ENCODE measurements at places on chromosomes 5 and 9. TPM values are rescaled to one million over a fixed set of nuclear protein-coding genes. Genes with fewer than 3 reads are reported as not detected.

IRGM gene
- total RNA-seq = 2.6 TPM

CTSV gene
- total RNA-seq = 1.2 TPM

DNA sequence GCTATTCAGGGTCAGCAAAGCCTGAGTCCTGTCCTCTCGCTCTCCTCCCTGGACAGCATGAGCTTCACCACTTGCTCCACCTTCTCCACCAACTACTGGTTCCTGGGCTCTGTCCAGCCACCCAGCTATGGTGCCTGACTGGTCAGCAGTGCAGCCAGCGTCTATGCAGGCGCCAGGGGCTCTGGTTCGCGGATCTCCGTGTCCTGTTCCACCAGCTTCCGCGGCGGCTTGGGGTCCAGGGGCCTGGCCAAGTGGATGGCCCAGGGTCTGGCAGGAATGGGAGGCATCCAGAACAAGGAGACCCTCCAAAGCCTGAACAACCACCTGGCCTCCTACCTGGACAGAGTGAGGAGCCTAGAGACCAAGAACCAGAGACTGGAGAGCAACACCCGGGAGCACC is 8.6 kb downstream of the NIPBL start:
- DNase-seq = no peak

DNA sequence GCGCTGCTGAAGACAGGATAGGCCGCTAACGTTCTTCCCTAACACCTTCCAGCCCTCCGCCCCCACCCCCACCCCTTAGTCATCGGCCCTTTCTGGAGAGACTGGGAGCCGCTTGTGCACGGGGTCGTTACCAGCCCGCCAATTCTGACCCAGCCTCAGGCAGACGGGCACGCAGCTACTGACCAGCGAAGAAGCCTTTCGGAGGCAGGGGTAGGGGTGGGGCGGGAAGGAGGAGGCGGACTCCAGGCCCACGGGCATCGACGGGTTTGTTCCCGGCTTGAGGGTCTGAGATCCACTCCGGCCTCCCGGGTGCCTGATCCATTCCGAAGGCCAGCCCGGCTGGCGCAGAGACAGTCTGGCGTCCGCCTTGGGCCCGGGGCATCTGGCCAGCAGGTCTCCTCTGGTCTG is 729 bp upstream of the HAND1 start:
- no peak for DNase-seq

GRCh38 chr5:175133185-175133584 is 310.8 kb downstream of the DRD1 start:
- no peak for DNase-seq

DNA sequence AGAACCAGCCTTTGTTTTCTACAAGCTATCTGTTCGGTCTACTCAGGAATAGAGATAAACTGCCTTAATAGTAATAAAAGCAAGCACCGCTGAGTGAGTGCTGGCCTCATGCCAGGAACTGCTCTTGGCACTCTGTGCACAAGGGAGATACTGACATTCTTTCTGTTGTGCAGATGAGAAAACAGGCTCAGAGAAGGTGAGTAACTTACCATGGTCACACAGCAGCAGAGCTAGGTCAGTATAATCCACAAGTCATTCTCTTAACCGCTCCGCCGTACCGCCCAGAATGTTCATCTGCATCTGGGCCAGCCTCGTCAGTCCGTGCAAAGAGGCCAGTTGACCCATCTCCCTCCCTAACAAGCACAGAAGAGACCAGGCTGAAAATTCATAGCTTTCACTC is 27.4 kb downstream of the QRFP start:
- no peak for DNase-seq

DNA sequence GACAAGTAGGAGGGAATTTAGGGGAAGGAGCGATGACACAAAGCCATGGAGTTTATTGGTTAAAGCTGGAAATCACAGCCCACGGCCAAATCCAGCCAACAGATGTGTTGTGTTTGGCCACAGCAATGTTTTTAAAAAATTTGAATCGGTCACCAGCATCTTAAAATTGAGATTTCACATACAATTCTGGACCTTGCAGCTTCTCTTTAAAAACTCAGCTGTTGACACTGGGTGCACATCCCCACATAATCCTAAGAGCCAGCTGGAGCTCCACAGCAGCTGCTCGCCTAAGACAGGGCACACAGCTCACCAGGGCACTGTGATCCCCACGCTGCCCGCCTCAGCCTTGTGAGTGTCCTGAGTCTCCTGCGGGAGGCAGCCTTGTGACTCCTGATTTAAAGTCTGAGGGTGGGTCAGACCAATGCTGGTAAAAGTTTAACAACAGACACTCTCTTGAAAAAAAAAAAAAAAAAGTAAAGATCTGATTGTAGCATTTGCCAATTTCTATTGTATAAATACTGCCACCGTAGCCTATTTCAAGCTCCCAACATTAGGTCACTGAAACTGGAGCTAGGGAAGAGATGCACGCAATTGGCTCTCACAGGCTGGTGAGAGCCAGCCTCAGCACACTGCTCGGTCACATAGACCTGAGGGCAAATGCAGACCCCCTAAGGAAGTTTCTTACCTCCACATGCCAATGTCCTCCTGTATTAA is 124.8 kb downstream of the HSD17B3 start:
- no peak for DNase-seq

WNT8A gene
- total RNA-seq = not detected

- no peak for DNase-seq
Observed at GRCh38 chr9:16412740-16413139, 457.7 kb downstream of the BNC2 start.

DNA sequence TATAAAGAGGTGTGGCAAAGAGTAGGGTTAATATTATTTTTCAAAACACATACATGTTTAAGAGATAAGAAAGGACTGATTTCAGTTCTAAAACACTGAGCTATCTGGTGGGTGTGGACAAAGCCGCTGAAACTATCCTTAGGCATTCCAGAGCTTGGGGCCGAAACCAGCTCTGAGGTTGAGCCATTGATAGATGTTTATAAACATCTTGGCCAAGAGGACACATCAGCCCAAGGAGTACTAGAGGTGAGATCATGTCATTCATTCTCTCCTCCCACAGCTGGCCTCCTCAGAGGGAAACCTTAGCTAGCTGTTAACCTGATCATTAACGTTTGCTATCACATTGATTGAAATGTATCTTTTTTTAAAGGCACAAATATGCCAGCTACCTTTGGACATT is 89.9 kb downstream of the NLN start:
- DNase-seq = no peak

LCP2 gene
- total RNA-seq = 115 TPM

GFI1B gene
- not detected for total RNA-seq

DNA sequence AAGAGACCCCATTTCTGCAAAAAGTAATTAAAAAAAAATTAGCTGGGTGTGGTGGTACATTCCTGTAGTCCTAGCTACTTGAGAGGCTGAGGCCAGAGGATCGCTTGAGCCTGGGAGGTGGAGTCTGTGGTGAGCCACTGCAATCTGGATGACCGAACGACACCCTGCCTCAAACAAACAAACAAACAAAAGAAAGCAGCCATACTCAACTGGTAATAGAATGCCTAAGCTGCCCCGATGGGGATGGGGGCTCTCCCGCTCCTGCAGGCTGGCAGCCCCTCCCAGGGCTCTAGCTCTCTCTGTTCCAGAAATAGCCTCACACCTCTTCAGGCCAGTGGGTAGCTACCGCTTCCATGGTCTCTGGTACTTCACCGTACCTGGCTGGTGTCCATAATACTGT is 241.8 kb downstream of the FANCC start:
- no peak for DNase-seq

SLC4A9 gene
- 0.07 TPM for total RNA-seq

ALDH7A1 gene
- 10.3 TPM for total RNA-seq

DBH gene
- total RNA-seq = not detected

- no peak for DNase-seq
Observed at GRCh38 chr5:140671472-140672125, 1.8 kb downstream of the DND1 start.

DNA sequence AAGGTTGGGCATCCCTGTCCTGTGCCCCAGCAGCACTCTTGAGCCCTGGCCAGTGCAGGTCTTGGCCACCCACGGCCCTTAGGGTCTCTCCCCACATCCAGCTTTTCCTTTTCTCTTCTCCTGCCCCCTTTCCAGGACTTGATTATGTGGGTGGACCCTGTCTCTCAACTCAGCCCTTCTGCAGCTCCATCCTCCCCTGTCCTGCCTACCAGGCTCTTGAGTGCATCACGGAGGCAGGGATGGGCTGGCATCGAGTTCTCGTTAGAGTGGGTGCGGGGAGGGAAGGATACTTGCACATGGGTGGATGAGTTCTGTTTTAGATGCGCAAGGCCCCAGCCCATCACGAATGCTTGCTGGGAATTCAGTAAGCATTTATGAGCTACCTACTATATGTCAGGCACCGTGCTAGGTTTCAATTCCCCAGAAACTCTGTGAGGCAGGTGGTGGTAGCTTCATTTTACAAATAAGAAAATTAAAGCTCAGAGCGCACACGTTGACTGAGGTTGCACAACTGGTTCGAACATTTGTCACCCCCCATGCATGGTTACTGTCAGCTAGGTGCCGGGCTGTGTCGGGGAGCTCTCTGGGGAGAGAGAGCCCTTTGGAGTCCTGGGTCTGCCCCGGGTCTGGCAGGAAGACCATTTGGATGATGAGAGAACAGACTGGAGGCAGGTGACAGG is 144.6 kb upstream of the PITX1 start:
- no peak for DNase-seq

DNA sequence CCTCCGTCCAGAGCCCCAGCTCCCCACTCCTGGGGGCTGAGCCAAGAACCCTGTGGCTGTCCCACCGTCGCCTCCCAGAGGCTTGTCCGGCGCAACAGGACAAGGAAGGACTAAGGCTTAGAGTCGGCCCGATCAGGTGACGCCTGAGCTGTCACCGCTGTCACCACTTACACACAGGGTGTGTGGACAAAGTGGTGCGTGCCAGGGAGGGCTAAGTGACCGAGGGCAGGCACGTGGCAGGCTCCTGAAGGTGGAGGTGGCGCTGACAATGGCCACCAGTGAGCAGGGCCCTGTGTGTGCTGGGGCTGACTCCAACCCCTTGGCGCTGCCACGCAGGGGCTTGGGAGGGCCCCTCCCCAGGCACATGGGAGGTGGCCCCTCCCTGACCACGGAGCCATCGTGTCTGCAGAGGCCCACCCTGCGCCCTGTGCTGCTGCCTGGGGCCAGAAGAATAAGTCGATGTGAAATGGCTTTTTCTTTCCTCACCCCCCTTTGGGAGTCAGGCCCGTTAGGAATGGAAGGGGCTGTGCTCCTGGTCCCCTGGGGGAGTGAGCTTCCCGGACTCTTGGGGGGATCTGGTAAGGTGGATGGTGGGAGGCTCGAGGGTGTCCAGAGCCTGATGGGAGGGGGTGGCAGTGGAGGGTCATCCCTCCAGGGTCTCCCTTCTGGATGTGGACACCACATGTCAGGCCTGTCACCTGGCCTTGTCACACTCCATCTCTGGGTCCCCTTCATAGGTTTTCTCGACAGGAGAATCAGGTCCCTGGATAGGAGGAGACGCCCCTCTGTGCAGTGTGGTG is 2.6 kb upstream of the GPSM1 start:
- DNase-seq = no peak

- no peak for DNase-seq
Observed at GRCh38 chr5:59497207-59497606, 396.3 kb downstream of the PDE4D start.

CLTB gene
- total RNA-seq = 53.9 TPM

PKD2L2 gene
- not detected for total RNA-seq

PCDHGA8 gene
- total RNA-seq = not detected

GRCh38 chr5:137622850-137623249 is 113.0 kb downstream of the KLHL3 start:
- no peak for DNase-seq

DNA sequence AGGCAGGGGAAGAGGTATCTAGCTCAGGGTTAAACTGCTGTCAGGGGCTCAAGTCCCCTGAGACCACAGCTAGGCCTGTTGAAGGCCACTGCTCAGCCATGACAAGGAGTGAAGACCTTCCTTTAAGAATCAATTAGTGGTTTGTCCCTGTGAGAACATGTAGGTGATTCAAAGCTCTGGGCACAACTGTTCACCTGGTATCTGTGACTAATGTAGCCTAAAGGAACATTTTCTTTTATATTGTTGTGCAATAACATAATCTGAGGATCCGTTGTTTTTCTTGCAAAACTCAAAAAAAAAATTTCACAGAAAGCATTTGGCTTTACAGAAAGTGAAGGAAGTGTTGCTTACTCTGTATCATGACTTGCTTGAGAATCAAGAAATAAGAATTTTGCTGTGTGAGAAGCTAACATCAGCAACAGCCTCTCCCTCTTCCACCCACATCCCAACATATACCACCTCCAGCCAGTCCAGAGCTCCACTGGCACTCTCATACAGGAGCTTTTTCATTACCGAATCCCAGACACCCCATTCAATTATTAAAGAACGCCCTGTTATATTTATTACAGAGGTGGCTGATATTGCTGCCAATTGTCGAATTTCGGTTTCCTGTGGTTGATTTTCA is 807.0 kb downstream of the TLE4 start:
- DNase-seq = no peak

DNA sequence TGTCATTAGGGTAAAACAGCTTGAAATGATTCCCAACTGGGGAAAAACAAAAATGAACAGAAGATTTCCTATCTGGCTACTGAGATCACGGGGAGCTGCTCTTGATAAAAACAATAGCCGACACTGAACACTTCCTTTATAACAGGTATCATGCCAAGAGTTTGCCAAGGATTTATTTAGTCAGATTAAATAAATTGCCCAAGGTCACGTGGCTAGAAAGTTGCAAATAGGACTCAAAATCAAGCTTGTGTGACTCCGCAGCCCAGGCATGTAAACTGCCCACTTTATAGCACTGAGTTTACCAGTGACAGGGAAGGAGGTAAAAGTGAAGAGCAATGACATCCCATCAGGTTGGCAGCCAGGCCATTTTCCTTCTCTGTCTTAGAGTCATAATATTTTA is 120.7 kb upstream of the ZNF618 start:
- DNase-seq = no peak

DNA sequence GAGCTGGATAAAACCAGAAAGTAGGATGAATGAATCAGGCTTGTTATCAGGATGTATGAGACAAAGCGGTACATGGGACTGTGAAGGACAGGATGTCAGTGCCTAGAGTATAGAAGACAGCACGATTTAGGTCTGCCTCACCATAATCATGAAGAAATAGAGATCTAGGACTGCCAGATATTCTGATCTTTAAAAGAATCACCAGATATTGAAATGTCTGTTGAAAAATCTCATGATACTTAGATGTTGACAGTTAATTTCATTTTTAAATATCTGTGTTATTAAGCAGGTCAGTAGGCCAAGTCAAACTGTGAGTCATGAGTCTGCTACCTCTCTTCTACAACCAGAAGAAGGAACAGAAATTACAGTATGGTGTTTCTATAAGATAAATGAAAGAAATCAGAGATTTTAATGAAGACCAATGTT is 65.0 kb downstream of the ST8SIA4 start:
- no peak for DNase-seq
